CD4-positive, alpha-beta T cell treated with Interleukin-10 for 1 hour (primary cell): ENCODE measurements at places on chromosomes 3 and 15.
A peak's percentile ranks its signal among the peaks of the same experiment; 100 is the strongest.

- DNase-seq: no peak
These were observed 61.8 kb upstream of the RBP1 start for GRCh38 chr3:139601191-139601961.

DNA sequence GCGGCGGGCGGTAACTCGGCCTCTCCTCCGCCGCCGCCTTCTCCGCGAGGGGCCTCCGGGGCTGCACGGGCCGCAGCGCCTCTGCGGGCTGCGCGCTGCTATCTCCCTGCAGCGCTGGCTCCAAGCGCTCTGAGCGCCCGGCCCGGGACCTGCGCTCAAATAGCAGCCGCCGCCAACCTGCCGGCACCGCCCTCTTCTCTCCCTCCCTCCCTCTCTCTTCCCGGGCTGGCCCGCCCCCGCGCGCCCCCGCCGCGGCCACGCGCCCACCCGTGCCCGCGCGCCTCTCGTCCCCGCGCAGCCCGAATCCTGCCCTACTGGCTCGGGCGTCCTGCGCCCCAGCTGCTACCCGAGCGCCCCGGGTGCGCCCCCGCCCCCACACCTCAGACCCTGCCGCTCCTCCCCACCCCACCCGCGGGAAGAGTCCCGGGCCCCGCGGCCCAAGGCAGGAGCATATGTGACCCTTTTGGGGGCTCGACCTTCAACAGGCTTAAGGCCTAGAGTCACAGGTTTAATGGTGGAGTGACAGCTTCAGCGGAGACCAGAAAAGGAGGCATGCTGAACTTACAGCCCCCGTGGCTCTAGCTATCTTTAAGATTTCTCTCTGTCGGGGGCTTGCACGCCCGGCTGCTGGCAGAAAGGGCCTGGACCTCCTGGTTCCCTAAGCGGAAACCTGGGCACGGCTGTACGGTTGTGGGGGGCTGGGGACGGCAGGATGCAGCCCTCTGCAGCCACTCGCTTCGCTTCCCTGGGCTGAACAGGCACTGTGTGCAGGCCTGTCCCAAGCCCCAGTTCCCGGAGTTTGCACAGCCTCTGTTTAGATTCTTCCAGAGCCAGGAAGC, at the start of gene CACNA2D2:
Gene CACNA2D2, minus strand, starts transcription at position 131 of the 839 bp plus-strand sequence. CDS start 211 bp downstream, outside the sequence.
- DNase-seq: peak; percentile 82

- DNase-seq: no peak
These were observed 271.8 kb downstream of the ZIC1 start for GRCh38 chr3:147680837-147681483.

GRCh38 chr15:61367953-61368352, 138.9 kb upstream of the RORA start:
- no peak for DNase-seq

DNA sequence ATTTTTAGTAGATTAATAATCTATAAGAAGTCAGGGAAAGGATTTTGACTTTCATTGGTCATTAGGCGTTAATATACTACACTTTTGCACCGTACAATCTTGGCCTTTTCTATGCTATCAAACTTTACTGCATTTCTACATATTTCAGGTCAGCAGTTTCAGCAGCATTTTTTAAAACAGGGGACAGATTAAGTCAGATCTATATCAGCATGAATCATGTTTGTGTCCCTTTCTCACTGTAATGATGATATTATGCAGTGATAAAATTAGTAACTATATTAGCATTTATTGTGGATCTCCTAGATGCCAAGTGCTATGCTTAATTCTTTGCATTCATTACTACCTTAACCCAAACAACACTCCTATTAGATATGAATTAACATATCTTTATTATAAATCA, 20.3 kb upstream of the AADAC start:
- DNase-seq: no peak
